ENCODE measurements at places on chromosomes 11 and 22.

GRCh38 chr11:62546244-62546928, at the start of gene AHNAK:
TSS of gene AHNAK (minus strand) at chr11:62546806. CDS start at chr11:62536098, 10,708 bp downstream.
- no peak for DNase-seq

DNA sequence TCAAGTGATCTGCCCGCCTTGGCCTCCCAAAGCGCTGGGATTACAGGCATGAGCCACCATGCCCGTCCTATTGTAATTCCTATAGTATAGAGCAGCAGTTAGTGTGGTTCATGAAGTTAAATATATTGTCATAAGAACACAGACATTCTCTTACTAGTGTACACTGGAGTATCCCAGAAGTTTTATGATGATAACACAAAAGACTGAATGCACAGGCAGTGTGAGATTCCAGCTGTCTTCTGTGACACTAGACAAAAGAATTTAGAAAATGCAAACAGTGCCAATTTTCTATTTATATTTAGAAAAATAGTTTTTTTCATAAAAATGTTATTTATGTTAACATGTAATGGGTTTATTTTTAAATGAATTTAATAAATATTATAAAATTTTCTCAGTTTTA, 39.4 kb upstream of the RBX1 start:
- DNase-seq = no peak

DNA sequence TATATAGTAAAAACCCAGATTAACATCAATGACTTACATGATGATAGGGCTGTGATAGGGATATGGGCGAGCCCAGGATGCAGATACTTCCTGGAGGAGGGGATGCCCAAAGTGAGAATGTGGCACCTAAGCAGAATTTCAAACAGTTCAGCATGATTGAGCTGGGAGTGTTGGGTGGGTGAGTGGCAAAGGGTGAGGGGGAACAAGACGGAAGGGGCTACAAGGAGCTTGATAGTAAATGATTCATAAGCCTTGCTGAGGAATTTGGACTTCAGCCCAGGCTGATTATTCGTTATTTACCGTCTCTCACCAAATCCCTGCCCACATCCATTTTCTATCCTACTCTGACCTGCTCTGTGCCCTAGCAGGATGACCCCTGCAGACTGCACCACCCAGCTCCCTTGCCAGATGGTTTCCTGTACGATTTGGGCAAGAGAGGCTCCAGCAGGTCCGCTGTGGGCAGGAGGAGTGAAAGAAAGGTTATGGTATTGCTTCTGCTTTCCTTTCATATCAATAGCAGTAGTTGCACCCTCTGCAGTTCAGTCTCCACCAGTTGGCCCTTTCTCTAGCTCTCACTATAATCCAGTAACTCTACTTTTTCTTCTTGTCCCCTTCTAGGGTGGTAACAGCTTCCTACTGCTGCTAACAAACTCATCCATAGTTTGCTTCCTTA, 30.3 kb upstream of the SIK2 start:
- DNase-seq = no peak

DNA sequence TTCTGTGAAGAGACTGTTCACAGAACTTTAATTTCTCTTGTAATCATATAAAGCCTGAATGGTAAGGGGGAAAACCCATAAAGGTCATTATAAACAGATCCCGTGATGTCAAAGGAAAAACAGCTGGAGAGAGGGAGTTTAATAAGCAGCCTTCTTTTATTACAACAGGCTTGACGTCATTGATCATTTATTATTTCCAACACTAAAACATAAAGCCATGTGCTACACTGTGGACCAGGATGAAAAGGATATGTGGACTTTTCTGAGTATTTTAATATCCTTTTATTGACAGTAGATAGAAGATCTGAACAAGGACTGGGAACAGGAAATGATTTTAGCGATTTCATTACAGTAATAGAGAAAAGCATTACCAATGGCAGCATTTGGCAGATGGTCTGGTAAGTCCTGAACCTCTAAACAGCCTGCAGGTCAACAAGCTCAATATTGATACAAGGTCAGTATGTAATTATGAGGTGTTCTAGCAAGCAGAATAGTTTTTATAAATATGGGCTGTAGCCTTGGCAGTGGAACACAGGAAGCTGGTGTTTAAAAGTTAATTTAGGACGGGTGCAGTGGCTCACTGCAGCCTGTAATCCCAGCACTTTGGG, 25.1 kb upstream of the TPH1 start:
- no peak for DNase-seq

- no peak for DNase-seq
Measured at GRCh38 chr22:46275455-46276122, 7.8 kb downstream of the TTC38 start.

- no peak for DNase-seq
Measured at GRCh38 chr22:47114813-47115517, 352.5 kb downstream of the TBC1D22A start.

DNA sequence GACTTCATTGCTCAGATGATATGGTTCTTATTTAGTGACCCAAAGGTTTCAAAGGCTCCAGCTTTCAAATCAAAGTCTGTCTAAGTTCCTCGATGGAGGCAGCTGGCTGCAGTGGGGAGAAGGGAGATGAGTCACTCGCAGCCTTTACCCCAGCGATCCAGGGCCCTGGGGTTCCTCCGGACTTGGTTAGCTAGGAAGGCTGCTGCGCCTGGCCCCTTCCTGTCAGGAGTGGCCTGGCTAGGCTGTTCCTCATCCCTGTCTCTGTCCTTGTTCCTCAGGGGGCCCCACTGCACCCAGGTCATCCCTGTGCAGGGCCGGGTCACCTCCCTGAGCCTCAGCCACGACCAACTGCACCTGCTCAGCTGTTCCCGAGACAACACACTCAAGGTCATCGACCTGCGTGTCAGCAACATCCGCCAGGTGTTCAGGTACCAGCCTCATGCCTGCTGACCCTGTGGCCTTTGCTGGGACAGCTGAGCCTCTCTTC, 13.9 kb downstream of the ATG16L2 start:
- DNase-seq = no peak

DNA sequence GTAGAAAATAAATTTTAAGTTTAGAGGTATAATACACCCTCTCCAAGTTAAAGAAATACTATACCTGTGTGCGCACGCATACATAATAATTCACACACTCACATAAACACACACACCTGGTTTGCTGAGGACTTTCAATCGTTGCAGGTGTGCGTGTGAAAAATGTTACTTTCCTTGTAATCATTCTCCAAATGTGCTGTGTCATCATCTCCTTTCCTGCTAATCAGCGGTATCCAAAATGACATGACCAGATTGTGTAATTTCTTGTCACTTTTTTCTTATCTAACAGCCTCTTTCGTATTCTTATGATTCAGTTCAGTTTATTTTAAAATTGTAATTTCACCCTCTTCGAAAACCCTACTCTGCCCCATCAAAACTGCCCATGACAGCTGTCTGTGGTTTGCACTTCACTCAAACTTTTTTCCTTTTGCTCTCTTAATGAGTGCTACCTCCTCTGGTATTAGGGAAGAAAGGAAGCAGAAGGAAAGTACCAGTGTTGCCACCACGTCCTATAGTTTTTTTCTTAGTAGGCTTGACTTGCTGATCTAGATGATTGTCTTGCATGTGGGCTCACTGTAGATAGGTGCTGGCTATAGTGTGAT, 651.2 kb downstream of the CNTN5 start:
- no peak for DNase-seq

DNA sequence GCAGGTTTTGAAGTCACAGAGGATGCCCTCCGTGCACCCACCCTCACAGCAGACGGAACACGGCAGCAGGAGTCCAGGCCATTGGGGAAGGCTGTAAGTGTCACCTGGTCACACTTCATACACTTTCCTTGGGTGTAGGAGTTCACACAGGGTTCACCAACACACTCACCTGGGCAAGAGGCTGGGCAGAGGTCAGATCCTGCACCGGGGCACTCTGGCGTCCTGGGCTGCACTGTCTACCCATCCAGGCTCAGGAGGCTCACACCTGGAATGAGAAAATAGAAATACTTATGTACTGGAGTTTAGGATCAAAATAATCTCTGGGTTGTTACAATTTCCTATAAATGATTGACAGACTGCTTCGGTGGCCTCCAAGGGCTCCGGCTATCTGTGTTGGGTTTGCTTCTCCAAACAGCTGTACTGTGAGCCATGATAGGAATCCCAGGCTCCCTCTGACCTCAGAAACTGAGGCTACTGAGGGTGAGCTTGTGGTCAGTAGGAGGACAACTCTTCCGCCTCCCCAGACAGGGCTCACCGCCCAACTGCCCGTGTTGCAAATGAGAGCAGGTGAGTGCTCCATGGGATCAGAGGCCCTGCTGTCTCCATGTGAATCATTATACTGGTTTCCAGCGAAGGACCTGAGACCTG, 20.1 kb upstream of the CARS1 start:
- no peak for DNase-seq

GRCh38 chr11:43619863-43620505, 60.6 kb upstream of the HSD17B12 start:
- no peak for DNase-seq

DNA sequence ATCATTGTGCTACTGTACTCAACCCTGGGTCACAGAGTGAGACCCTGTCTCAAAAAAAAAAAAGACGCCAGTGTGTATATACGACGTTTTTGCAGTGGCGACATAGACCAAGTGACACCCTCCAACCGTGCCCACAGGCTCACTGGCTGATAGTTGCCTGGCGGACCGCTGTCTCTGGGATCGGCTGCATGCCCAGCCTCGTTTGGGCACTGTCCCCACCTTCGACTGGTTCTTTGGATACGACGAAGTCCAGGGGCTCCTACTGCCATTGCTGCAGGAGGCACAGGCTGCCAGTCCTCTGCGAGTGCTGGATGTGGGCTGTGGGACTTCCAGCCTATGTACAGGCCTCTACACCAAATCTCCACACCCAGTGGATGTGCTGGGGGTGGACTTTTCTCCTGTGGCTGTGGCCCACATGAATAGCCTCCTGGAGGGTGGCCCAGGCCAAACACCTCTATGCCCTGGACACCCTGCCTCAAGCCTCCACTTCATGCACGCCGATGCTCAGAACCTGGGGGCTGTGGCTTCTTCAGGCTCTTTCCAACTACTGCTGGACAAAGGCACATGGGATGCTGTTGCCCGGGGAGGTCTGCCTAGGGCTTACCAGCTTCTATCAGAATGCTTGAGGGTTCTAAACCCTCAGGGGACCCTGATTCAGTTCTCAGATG, 1.3 kb downstream of the CSKMT start:
- DNase-seq = no peak
